MM.1S (cell line): ENCODE measurements at places on chromosomes 3 and 15.
A peak's percentile ranks its signal among the peaks of the same experiment; 100 is the strongest.

DNA sequence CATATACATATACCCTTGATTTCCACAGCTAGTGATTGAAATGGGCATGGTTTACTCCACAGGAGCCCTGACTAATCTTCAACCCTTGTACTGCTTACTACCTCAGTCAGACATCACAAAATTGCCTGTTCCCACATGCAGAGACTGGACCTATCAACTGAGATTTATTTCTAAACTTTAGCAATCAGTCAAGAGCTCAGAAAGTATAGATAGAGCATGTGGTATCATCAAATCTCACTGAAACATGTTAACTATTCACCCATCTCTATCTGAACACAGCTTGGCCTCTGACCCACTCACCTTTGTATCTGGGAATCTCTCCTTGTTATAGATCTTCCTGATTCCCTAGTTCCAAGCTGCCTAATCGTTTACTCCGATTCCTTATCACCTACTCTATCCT lies 14.6 kb downstream of the ADAM10 start:
- no peaks in the 10 kb centered on the region for H3K27me3 ChIP-seq
- H3K4me3 ChIP-seq = no peak overlapping the region
- H3K4me1 ChIP-seq = peaks cover 24% of the 10 kb centered on the region; the same call in 1 of the 2 replicates
- H3K27ac ChIP-seq = no peak overlapping the region

DNA sequence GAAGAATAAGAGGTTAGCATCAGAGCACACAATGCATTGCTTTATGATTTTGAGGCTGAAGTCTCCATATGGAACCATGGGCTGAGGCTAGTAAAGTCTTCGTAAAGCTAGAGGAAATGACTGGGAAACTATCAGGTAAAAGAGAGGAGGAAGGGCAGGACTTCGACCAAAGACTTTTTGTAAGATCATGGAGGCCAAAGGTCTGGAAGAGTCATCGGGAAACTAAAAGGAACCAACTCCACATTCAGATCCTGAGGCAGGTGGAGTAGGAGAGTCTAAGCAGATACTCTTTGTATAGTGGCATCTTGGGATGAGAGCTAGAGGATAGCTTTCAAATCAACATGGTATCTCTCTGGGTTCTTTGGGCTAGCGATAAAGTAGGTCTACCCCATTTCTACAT lies 36.3 kb downstream of the SEMA6D start:
- H3K36me3 ChIP-seq = no peaks in the 10 kb centered on the region
- H3K27me3 ChIP-seq = no peaks in the 10 kb centered on the region
- peaks cover 25% of the 10 kb centered on the region for H3K4me1 ChIP-seq
- no peak overlapping the region for H3K27ac ChIP-seq
- DNase-seq = no peak

DNA sequence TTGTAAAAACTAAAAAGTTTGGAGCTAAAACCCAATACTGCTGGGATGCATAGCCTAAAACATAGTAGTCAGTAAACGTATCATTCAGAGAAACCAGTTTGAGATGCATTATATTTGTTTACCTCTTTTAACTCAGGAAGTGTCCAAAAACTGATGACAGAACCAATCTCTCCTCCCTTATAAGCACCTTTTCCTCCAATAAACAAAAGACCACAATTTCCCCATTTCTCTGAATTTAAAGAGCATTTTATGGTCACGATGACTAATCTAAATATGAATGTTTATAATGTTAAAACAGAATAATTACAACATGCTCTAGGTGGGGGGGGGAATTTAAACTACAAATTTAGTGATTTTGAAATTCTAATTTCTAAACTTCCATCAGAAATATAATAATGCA lies 58.5 kb downstream of the CEP63 start:
- no peak overlapping the region for H3K27ac ChIP-seq
- H3K4me1 ChIP-seq = peaks cover 6% of the 10 kb centered on the region
- no peaks in the 10 kb centered on the region for H3K27me3 ChIP-seq
- no peak for DNase-seq
- H3K4me3 ChIP-seq = no peak overlapping the region

DNA sequence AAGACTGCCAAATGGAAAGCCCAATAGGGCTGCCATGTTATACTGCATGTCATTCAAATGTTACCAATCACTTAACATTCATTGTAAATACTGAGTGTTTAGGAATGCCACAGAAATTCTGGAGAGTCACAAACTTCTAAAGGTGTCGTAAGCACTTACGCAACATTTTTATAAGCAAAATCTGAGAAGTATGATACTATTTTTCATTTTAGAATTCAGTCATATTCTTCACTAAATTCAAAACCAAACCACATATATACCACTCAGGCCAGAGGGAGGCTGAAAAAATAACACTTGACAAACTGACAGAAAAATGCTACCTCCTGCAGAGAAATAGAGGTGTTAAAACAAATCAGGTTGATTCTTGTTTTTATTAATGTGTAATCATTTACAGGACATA lies 89.8 kb downstream of the THBS1 start:
- H3K4me1 ChIP-seq = no peaks in the 10 kb centered on the region
- DNase-seq = no peak
- no peaks in the 10 kb centered on the region for H3K27me3 ChIP-seq
- H3K4me3 ChIP-seq = no peak overlapping the region
- no peak overlapping the region for H3K27ac ChIP-seq

GRCh38 chr15:78682004-78682651 lies 41.1 kb upstream of the CHRNB4 start:
- no peaks in the 10 kb centered on the region for H3K36me3 ChIP-seq
- H3K27ac ChIP-seq = no peak overlapping the region
- H3K4me1 ChIP-seq = no peaks in the 10 kb centered on the region
- no peak overlapping the region for H3K4me3 ChIP-seq
- H3K27me3 ChIP-seq = no peaks in the 10 kb centered on the region

DNA sequence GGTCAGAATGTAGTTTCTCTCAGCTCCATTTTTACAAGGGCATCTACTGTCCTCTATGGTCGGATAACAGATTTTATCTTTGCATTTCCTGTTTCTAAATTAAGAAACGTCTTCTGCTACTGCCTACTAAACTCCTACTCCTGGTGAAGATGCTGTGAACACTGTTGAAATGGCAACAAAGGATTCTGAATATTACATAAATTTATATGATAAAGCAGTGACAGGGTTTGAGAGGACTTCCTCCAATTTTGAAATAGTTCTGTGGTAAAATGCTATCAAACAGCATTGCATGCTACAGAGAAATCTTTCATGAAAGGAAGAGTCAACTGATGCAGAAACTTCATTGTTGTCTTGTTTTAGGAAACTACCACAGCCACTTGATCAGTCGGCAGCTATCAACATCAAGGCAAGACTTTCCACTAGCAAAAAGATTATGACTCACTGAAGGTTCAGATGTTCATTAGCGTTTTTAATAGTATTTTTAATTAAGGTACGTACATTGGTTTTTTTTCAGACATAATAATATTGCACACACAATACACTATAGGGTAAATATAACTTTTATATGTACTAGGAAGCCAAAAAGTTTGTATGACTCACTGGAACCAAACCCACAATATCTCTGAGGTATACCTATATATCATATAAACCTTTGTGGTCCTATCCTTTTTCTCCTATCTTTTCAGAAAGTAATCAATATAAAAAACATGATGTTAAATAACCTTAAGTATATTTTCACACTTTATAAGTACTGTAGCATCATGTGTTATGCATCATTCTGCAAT lies 156.1 kb downstream of the STAG1 start:
- H3K4me1 ChIP-seq = 0 out of 2 replicates have a peak, but pooled peaks cover 3% of the 10 kb centered on the region
- no peak overlapping the region for H3K4me3 ChIP-seq
- no peaks in the 10 kb centered on the region for H3K36me3 ChIP-seq

DNA sequence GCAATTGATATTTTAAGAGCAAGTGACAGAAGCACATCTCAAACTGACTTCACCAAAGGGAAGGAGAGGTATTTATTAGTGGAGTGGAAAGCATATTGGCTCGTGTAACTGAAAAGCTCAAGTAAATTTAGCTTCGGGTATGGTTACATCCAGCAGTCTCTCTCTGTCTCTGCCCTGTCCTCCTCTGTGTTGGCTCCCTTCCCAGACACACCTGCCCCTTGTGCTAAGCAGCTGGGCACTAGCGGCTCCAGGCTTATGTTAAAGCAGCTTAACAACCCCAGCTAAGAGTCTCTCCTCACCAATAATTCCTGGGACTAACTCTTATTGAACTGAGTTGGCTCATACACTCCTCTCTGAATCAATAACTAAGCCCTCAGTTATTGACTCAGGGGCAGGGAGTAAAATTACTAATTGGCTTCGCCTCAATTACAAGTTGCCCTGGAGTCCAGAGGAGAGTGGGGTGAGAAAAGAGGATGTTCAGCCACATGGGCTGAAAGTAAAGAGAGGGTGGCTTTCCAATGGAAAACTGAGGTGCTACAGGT lies 12.8 kb upstream of the SH3BP5 start:
- no peaks in the 10 kb centered on the region for H3K36me3 ChIP-seq
- peaks cover 22% of the 10 kb centered on the region for H3K4me1 ChIP-seq
- H3K4me3 ChIP-seq = no peak overlapping the region
- H3K27ac ChIP-seq = peak overlapping the region; percentile 36; the same call in 1 of the 2 replicates

DNA sequence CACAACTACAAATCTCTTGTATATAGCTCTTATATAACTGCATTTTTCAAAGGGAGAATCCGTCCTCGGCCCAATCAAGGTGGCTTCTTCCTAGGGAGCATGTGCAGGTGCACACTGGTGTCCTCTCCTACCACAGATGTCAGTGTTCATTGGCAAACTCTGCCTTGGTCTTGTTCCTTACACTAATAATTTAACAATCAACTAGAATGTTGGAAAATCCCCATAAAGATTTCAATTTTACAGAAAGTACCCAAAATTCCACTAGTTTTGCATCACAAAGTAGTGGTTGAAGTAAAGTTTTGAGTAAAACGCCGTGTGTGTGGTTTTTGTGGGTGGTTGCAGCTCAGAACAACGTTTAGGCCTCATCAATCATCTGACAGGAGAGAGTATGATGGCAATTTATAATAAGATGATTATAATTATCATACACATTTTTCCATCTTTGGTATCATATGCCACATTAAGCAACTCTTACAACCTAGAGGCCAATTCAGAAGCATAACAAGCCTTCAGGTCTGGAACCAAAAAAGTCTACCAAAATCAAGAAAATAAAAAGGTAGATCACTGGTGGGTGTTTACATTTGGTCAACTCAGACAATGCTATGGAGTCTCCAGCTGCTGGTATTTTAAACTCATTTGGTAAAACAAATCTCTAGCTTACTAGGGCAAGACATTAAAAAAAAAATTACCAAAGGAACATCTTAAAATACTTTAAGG lies 128.9 kb upstream of the BHLHE40 start:
- H3K4me1 ChIP-seq = peaks cover 18% of the 10 kb centered on the region
- H3K27me3 ChIP-seq = no peaks in the 10 kb centered on the region
- H3K36me3 ChIP-seq = no peaks in the 10 kb centered on the region
- DNase-seq = no peak
- H3K27ac ChIP-seq = no peak overlapping the region

- no peaks in the 10 kb centered on the region for H3K36me3 ChIP-seq
- DNase-seq = no peak
- 0 out of 2 replicates have a peak, but pooled peaks cover 4% of the 10 kb centered on the region for H3K4me1 ChIP-seq
- H3K4me3 ChIP-seq = no peak overlapping the region
- H3K27me3 ChIP-seq = no peaks in the 10 kb centered on the region
Observed at GRCh38 chr15:48289628-48290027, 41.6 kb upstream of the DUT start.

DNA sequence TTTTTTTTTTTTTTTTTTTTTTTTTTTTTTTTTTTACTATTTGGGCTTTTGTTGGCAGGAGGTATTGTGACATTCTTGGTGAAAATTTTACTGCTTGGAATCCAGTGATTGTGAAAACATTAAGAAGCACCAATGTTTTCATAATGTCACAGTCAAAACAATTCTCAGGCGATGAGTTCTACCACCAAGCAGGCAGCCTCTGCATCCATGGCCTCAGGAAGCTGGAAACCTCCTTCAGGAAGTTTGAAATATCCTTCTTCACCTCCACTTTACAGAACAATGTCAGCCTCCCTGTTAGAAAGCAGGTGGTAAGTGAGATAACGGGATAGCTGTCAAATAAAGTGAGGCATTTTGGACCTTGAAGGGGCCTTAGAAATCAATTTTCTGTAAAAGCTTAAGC lies 98.3 kb downstream of the MEX3B start:
- H3K27me3 ChIP-seq = no peaks in the 10 kb centered on the region
- H3K4me1 ChIP-seq = peaks cover 11% of the 10 kb centered on the region
- H3K27ac ChIP-seq = no peak overlapping the region
- DNase-seq = no peak

- no peak for DNase-seq
- H3K27ac ChIP-seq = no peak overlapping the region
- H3K4me1 ChIP-seq = no peaks in the 10 kb centered on the region
- H3K36me3 ChIP-seq = no peaks in the 10 kb centered on the region
- H3K4me3 ChIP-seq = peak overlapping the region; percentile 65
Observed at GRCh38 chr3:122563717-122564025, 429 bp downstream of the PARP9 start.

- H3K36me3 ChIP-seq = no peaks in the 10 kb centered on the region
- no peak overlapping the region for H3K27ac ChIP-seq
- no peak overlapping the region for H3K4me3 ChIP-seq
- H3K27me3 ChIP-seq = no peaks in the 10 kb centered on the region
Observed at GRCh38 chr15:34700891-34701427, 53.8 kb downstream of the GJD2 start.

GRCh38 chr3:167114619-167115018 lies 265.5 kb downstream of the ZBBX start:
- no peak overlapping the region for H3K27ac ChIP-seq
- no peak for DNase-seq
- H3K36me3 ChIP-seq = no peaks in the 10 kb centered on the region

- no peaks in the 10 kb centered on the region for H3K4me1 ChIP-seq
- H3K27ac ChIP-seq = no peak overlapping the region
- H3K4me3 ChIP-seq = no peak overlapping the region
- H3K36me3 ChIP-seq = no peaks in the 10 kb centered on the region
- no peaks in the 10 kb centered on the region for H3K27me3 ChIP-seq
- DNase-seq = no peak
Observed at GRCh38 chr3:120436523-120437050, 14.2 kb downstream of the FSTL1 start.

DNA sequence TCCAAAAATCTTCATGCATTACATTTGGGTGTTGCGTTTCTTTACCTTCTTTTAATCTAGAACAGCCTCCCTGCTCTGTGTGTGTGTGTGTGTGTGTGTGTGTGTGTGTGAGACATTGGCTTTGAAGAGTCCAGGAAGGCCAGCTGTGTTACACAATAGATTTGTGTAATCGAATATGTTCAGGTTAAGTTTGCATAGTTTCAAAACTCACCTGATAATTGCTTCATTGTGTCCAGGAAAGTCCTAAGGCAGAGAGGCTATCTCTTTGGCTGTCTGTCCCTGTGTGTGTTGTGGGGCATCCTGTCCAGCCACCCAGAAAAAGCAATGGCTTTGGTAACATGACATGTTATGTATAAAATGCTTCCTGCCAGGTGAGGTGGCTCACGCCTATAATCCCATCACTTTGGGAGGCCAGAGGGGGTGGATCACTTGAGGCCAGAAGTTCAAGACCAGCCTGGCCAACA lies 37.5 kb downstream of the ZNF710 start:
- peak overlapping the region; percentile 44; the same call in 1 of the 2 replicates for H3K27ac ChIP-seq
- no peak overlapping the region for H3K4me3 ChIP-seq
- no peak for DNase-seq
- no peaks in the 10 kb centered on the region for H3K27me3 ChIP-seq

DNA sequence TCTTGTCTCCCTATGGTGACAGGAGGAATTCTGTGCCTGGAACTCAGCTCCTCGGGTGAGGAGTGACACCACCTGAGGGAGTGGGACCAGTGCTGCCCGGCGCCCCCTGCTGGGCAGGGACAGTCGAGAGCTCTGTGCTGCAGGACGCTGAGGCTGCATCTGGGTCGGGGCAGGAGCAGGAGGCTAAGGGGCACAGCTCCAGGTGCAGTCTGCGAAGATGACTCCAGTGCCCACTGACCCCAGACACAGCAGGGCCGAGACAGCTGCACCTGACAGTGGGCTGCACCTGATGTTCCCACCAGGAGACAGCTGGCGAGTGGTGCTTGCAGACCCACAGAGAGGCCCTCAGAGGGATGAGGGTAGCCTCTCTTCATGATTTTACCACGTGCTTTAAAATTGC lies 152.9 kb downstream of the ATP10A start:
- H3K36me3 ChIP-seq = no peaks in the 10 kb centered on the region
- no peak for DNase-seq
- no peaks in the 10 kb centered on the region for H3K27me3 ChIP-seq
